ENCODE measurements at places on chromosomes 6 and 20.
A peak's percentile ranks its signal among the peaks of the same experiment; 100 is the strongest.

GRCh38 chr6:90319979-90320685 lies 23.5 kb upstream of the BACH2 start:
- no peak for DNase-seq

- DNase-seq, result peak; percentile 93
Measured at GRCh38 chr20:38926142-38926933, at the start of gene FAM83D. Gene FAM83D (plus strand): TSS chr20:38926417. CDS start chr20:38926443, 26 bp downstream.

DNA sequence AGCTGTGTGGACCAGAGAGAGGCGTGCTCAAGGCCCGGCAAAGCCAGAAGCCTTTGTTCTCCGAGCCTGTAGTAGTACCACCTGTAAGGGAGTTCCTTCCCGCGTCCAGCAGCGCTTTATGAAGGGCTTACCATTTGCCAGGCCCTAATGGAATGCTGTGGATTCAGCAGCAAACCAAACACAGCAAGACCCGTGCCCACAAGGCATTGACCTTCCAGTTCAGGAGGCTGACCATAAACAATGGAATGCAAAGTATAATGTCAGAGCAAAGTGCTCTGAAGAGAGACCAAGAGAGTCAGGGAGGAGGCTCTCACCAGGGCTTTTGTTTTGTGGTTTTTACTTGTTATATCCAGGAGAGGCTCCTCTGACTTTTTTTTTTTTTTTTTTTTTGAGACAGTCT lies 209.8 kb downstream of the ZMYND8 start:
- peak; percentile 45 for DNase-seq

- DNase-seq, result no peak
Measured at GRCh38 chr20:25006431-25007167, 14.0 kb upstream of the APMAP start.

- DNase-seq, result no peak
Measured at GRCh38 chr6:25278261-25278913, 787 bp upstream of the CARMIL1 start.

GRCh38 chr6:132369526-132369925 lies 31.7 kb downstream of the MOXD1 start:
- peak; percentile 31 for DNase-seq

DNA sequence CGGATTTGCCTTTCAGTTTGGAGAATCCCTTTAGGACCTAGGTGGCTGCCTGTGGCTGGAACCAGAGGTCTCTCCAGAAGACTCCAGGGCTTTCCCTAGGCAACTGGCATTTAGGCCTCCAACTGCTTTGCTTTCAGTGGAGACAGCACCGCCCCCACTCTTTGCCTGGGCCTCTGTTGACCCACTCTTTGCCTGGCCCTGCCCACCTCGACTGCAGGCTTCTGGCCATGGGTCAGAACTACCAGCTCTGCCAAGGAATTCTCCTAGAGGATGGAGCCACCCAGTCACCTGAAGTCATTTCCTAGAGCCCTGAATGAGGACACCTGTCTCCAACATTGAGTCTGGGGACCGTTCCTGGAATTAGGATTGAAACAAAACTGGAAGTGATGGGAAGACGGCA lies 439.0 kb upstream of the CDH4 start:
- DNase-seq, result no peak

GRCh38 chr6:141932685-141933084 lies 200.0 kb upstream of the GJE1 start:
- DNase-seq, result no peak

DNA sequence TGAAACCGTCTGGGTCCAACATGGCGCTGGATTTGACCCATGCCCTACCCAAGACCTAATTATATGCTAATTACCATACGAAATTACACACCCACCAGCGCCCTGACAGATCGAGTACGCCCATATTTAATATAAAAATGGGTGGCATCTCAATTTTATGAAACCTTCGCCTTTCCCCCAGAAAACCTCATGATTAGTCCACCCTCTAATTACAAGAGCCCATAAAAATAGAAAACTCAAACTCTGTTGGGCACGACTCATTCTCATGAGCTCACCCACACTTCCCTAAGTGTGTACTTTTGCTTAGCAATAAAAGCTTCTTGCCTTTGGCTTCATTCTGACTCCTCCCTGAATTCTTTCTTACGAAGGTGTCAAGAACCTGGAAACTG lies 136.4 kb downstream of the OR2B2 start:
- no peak for DNase-seq

GRCh38 chr6:28402197-28402596 lies 2.6 kb upstream of the ZSCAN12 start:
- no peak for DNase-seq

DNA sequence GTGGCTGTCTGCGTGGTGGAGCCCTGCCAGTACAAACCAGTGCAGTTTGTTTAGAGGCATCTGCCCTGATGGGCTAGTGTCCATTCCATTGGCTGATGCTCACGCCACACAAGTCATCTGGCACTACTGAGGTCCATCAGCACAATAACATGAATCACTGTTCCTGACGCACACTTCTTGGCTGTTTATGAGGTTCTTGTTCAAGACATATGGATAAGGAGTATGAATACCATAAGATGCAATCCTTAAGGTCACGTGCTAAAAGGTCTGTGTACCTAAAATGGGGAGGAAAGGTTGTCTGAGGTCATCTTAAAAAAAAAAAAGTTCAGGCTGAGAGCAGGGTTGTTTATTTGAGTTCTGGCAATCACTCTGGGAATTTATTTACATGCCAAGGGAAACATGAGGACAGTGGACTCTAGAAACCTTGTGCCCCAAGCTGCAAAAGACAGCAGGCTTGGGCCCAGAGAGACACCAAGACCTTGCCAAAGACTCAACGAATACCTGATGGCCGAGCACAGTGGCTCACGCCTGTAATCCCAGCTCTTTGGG lies 54.1 kb upstream of the SHLD1 start:
- DNase-seq, result peak; percentile 52

GRCh38 chr6:7587631-7588100 lies 2.3 kb upstream of the SNRNP48 start:
- DNase-seq, result peak; percentile 36

GRCh38 chr6:72417759-72418158 lies 204.1 kb upstream of the KCNQ5 start:
- no peak for DNase-seq

- no peak for DNase-seq
Measured at GRCh38 chr6:148054219-148054618, 288.4 kb upstream of the SASH1 start.

GRCh38 chr20:53769041-53769440 lies 175.4 kb upstream of the ZNF217 start:
- DNase-seq, result no peak

- DNase-seq, result no peak
Measured at GRCh38 chr6:26286168-26286877, 78.7 kb upstream of the BTN3A2 start.

GRCh38 chr6:12026120-12026519 lies 14.0 kb downstream of the HIVEP1 start:
- no peak for DNase-seq

GRCh38 chr6:166934174-166934573 lies 22.2 kb downstream of the RNASET2 start:
- no peak for DNase-seq

GRCh38 chr6:44257753-44258324 lies 511 bp upstream of the SLC35B2 start:
- DNase-seq, result no peak

- no peak for DNase-seq
Measured at GRCh38 chr20:41468994-41469600, 102.5 kb upstream of the EMILIN3 start.

DNA sequence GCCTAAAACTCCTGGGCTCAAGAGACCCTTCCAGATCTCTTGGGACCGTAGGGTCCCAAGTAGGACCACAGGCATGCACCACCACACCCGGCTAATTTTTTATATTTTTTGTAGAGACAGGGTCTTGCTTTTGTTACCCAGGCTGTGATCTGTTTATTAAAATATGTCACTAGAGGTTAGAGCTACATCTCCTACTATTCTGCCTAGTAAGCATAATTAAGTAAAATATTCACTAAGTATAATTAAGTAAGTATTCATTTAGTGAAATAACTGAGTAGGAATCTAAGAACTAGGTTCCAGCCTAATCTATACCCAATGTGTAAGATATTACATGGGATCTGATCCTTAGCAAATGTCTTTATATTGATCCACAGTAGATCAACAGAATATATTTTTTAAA lies 40.2 kb upstream of the GCM1 start:
- no peak for DNase-seq

- DNase-seq, result no peak
Measured at GRCh38 chr6:81792826-81793225, 40.3 kb upstream of the TENT5A start.

DNA sequence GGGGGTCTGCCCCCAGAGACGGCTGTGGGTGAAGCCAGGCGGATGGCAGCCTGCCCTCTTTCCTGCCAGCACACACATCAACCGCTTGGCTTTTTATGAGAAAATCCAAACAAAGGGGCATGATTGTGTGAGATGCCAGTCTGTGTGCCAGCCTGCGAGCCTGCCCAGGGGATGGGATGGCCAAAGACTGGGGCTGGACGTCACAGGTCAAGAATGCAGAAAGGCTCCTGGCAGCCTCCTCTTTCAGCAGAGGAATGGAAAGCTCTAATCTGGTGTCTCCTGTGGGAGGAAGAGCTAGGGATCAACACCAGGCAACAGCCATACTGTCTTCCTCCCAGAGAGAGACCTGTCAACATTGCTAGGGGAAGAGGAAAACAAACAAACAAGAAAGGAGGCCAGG lies 15.8 kb downstream of the TUBB2B start:
- DNase-seq, result no peak

GRCh38 chr6:168131464-168132415 lies 52.7 kb upstream of the FRMD1 start:
- DNase-seq, result no peak

DNA sequence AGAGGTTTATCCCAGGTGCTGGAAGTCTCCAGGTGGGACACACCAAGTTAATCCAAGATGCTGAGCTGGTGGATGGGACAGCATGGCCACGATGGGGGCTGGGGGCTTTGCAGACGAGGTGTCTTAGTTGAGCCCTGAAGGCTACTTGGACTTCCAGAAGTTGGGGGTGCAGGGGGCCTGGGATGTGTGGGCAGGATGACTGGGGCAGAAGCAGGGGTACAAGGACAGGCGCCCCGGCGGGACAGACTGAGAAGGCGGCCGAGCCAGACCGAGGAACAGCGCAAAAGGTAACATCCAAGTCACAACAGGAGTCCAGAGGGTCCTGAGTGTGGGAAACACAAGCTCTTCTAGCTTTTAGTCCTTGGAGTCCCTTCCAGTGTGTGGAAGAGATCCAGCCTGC lies 23.8 kb downstream of the RAMACL start:
- no peak for DNase-seq

DNA sequence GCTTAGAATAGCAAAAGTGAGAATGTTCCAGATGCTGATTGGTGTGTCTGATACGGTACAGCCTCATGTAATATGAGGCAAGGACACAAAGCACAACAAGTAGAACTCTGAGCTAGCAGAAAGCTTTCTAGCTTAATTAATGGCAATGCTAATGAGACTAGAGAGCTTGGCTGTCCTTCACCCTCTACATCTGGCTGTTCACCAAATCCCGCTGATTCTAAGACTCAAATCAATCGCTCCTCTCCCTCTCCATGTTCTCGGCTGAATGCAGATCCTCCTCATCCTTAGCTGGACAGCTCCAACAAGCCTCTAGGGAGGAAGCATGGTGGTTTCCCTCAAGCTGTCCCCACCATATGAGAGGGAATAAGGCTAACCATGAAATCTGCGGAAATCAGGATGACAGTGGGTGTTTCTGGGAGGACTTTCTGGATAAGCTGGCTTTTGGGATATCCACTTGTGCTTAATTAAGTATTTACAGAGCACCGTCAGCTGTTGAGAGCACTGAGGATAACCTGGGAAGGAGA lies 128.9 kb downstream of the FOXC1 start:
- DNase-seq, result no peak

- no peak for DNase-seq
Measured at GRCh38 chr6:111980971-111981840, 72.7 kb upstream of the CCN6 start.

- DNase-seq, result no peak
Measured at GRCh38 chr6:88914895-88915598, 48.4 kb downstream of the RNGTT start.

GRCh38 chr6:92864966-92865555 lies 554.3 kb downstream of the EPHA7 start:
- DNase-seq, result no peak

- no peak for DNase-seq
Measured at GRCh38 chr6:38935051-38935450, 113.5 kb upstream of the GLP1R start.

- peak; percentile 60 for DNase-seq
Measured at GRCh38 chr20:50919567-50919966, 11.7 kb downstream of the ADNP start.
